ENCODE measurements at places on chromosomes 3 and 15.
A peak's percentile ranks its signal among the peaks of the same experiment; 100 is the strongest.

DNA sequence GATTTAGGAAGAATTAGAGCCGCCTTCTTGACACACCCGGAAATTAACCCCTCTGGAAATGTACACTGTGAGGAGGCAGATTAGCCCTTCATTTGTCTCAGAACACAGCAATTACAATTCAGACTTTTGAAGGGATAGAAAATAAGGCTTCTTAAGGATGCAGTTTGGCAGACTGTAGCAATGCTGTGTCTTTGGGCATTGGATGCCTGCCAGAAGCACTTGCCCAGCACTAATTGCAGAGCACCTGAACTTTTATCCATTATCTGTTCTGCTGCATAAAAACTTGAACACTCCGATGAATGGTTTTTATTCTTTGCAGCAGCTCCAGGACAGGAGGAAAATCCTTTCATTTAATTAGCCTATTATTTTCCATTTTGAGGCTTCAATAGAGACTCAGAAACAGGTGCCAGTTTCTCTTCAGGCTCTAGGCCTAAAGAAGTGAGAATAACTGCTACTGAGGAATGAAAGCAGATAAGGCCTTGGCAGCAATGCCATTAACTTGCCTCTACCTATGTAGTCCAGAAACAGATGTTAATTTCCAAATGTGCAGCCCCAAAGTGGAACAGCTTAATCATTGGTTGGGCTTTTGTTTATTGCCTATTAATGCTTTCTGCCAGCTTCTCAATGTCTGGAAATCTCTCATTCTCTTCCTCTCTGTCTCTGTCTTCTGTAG, 418.5 kb downstream of the NSUN3 start:
- DNase-seq, result no peak

DNA sequence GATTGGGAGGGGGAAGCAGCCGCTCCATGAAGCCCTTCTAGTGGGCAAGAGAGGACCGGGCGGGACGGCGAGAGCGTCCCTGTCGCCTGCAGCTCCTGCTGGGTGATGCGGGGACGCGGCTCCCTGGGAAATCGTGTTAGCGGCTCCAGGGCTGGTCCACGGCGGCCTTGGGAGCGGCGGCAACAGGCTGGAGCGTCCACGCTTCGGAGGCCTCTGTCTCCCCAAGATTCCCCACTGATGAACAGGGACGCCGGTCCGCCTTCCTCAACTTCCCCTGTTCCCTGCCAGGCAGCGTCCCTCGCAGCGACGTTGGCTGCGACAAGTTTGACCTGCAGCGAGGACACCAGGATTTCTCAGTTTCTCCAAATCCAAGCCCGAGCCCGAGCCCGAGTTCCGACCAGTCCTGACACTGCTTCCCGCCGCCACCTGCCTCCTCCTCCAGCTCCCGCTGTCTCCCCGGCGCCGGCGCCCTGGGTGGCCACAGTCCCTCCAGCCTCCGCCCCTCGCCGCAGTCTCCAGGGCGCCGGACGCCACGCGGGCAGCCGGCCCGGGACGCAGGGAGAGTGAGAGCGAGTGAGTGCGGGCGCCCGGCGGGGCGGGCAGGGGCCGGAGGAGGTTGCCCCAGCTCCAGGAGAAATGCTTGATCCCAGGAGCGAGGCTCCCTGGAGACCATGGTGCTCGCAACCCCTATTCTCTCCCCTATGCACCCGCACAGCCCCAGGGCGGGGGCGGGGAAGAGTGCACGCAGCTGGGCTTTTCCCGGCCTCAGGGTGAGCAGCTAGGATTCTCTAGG, 78.1 kb upstream of the RNF7 start:
- DNase-seq, result no peak

GRCh38 chr3:159824333-159824732, 164.3 kb upstream of the IL12A start:
- no peak for DNase-seq

DNA sequence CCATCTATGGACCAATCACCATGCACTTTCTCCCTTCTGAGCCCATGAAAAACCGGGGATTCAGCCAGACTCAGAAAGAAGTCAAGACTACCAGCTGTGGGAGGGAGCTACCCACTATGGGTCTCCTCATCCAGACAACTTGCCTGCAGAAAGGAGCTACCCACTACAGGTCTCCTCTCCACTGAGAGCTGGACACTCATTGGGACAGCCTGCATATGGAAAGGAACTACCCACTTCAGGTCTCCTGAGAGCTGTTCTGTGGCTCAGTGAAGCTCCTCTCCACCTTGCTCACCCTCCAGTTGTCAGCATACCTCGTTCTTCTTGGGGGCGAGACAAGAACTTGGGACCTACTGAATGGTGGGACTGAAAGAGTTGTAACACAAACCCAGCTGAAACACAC, 22.3 kb upstream of the ZBED2 start:
- DNase-seq, result no peak

GRCh38 chr3:153180860-153181372, 18.9 kb downstream of the RAP2B start:
- DNase-seq, result peak; percentile 54

- no peak for DNase-seq
These were observed at the start of gene ILDR1 for GRCh38 chr3:122021811-122022401. Gene ILDR1 (minus strand): TSS chr3:122022247. CDS start chr3:122022077, 170 bp downstream.

DNA sequence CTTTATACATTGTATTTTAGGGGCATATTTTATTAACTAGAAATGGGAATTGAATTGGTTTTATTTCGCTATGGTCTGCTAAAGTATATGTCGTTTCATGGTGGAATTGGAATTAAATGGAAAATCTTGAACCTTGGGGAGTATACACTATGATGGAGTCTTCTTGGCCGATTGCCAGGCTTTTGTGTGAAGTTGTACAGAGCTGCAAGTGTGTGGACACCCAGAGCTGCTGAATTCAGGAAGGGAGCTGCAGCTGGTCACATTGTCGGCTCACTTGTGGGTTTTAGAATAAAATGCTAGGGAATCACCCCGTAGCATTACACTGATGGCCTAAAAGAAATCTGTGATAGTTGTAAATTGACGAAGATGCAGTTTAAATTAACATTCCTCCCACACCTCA, 35.1 kb downstream of the USP3 start:
- DNase-seq, result peak; percentile 75

GRCh38 chr3:164929642-164930041, 148.7 kb downstream of the SI start:
- DNase-seq, result no peak

- DNase-seq, result no peak
These were observed 1.2 kb downstream of the PLOD2 start for GRCh38 chr3:146159616-146160320.

- no peak for DNase-seq
These were observed 19.9 kb downstream of the PXK start for GRCh38 chr3:58352626-58353025.

GRCh38 chr3:73365756-73366397, 258.9 kb downstream of the PDZRN3 start:
- no peak for DNase-seq

DNA sequence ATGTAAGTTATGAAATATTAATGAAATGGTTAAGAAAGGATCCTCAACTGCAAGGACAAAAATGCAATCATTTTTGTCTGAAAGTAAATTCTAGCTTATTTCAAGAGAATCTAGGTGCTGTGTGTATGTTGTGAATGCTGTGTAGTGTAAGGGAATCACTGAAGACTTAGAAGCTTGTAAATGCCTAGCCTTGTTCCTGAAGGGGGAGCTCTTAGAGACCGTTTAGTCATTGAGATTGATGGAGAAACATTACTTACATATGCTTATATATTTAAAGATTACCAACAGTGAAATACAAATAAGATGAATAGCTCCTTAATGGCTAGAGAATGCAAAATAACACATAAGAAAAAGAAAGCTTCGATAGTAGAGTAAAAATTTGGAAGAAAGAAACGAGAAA, 67.9 kb downstream of the CNTN4 start:
- DNase-seq, result no peak

GRCh38 chr3:42906070-42906847, at the start of gene ZNF662:
Gene ZNF662 (plus strand): TSS chr3:42906142. CDS start chr3:42908115, 1,973 bp downstream.
- DNase-seq, result no peak

DNA sequence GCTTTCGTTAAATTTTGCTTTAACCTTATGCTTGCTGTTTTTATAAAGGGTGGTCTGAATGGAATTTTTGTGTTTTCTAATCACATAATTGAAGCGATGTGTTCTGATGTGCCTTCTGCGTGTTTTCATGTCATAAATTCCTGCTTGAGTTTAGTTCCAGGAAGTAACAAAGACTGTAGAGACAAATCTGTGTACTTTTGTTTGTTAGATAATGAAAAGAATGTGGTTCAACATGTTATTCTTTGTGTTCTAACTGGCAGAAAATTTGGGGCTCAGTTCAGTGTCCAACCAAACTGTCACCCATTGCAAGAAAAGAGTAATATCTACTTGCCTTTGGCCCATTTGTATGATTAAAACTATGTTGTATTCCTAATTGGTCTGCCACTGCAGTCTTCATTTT, 324.0 kb downstream of the DIPK2A start:
- no peak for DNase-seq

GRCh38 chr3:29914861-29915524, 634.1 kb downstream of the RBMS3 start:
- DNase-seq, result no peak

DNA sequence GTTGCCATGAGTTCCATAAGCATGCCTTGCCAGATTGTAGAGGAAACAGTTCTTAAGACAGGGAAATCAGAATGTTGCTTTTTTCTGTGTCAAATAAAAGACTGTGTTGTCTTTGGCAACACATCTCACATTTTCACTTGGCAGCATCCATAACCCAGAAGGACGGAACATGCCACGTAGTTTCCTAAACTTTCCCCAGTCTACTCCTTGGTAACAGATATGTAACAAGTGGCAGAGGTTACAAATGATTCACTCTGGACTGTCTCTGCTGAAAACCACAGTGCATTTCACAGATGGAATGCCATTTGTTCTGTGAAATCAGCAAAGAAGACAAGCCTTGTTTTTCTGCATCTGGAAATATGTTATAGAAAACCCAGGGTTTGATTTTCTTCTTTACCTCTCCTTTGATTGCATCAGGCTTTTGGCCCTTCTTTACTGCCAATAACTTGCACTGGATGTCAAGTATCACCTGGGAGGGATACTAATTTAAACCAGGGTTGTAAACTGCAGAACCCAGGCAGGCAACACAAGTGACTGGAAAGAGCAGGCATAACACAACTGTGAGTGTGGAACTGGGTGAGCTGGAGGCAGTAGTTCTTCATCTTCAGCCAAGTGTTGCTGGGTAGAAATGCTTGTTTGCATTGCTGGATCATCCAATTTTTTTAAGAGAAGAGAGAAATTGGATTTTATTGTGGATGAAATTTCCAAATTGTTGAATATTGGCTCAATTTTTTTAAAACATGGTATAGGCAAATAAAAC, 124.4 kb upstream of the FOXB1 start:
- no peak for DNase-seq

- peak; percentile 98 for DNase-seq
These were observed 56.7 kb upstream of the BLM start for GRCh38 chr15:90660195-90660998.

DNA sequence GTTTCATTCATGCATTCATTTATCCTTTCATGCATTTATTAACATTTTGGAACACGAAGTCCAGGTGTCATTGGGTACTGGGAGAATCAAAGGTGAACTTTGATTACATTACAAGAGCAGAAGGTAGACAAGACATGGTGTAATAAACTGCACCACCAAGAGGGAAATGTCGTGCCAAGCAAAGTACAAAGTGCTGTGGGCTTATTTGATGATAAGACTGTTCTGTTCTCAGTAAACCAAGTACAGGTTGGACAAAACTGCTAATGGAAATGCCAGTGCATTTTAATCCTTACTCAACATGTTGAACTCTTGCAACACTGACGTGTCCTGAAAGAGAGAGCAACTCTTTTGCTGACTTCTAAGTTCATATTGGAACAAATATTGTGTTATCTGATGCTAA, 69.4 kb downstream of the MME start:
- no peak for DNase-seq

GRCh38 chr3:55119268-55119667, 191.4 kb upstream of the LRTM1 start:
- no peak for DNase-seq

- DNase-seq, result no peak
These were observed 34.0 kb upstream of the CCK start for GRCh38 chr3:42300013-42300412.

GRCh38 chr3:165181556-165181955, 14.6 kb downstream of the SLITRK3 start:
- no peak for DNase-seq

- DNase-seq, result peak; percentile 48
These were observed 12.8 kb upstream of the CSRNP1 start for GRCh38 chr3:39166134-39166710.

GRCh38 chr3:52088445-52089367, 32.3 kb upstream of the DUSP7 start:
- DNase-seq, result peak; percentile 85

DNA sequence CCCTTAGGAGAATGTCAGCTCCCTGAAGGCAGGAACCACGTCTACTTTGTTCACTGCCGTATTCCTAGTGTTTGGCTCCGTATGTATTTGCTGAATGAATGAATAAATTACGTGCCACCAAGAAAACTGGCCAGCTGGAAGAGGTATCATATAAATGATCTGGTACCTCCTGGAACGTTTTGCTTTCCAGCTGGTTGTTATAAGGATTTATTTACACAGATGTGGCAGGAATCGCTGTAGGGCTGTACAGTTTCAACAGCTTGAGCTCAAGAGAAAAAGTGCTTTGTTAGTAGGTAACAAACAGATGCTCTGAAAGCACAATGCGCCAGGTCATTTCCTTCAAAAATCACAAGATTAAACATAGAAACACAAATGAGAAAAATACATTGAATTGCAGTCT, 108.8 kb upstream of the ATP2B2 start:
- no peak for DNase-seq

DNA sequence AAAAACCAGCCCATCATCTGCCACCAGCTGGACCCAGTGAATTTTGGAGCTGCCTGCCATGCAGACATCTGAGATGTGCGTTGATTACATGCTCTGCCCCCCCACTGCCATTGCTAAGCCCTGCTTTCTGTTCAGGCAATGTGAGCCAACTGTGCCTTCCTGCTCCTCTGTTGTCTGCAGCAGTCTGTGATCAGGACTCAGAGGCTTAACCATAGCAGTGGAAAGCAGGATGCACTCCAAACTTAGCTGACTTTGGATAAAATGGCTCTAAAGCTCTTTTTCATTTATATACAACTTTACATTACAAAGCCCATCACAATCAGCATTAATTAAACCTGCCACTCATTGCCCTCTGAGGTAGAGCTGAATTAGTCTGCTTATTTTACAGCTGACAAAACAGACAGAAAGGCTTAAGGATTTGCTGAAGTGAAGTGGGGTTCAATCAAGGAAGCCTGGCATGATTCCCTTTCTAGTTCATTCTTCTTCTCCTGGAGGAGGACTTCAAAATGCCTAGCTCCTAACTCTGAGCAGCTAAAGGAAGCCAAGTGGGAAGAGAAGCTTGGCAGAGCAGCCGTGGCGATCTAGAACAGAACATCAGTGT, 15.7 kb upstream of the RPS27L start:
- DNase-seq, result no peak

- no peak for DNase-seq
These were observed 5.4 kb downstream of the MAPKBP1 start for GRCh38 chr15:41779662-41780157.
